OCI-LY7 (cell line): ENCODE measurements at places on chromosomes 2 and 18.

GRCh38 chr18:5317186-5317585, 21.7 kb upstream of the ZBTB14 start:
- DNase-seq = no peak

GRCh38 chr2:46066601-46067000, 230.6 kb upstream of the EPAS1 start:
- DNase-seq = no peak

DNA sequence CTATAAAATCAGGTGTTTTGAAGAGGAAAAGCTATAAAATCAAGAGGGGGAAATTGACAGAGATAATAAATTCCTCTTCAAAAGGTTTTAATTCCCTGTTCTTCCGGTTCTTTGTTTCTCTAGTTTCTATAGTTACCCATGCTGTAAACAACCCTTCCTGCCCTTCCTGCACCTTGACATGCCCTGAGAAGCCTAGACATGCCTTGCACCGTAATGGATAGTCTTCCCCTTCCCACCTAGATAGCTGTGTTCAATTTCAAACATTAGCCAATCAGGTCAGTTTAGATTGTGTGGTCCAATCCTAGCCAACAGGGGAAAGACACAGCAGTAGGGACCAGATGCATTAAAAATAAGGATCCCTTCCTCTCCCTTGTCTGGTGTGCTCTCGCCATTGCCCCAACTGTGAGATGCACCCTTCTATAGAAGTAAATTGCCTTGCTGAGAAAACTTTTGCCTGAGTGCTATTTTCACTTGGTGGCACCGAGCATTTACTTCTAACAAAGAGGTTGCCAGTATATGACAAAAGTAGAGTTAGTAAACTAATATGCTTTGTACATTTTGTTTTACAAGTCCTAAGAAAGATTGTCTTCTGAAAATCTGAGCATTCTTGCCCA, 27.1 kb downstream of the SULT1C4 start:
- DNase-seq = no peak

DNA sequence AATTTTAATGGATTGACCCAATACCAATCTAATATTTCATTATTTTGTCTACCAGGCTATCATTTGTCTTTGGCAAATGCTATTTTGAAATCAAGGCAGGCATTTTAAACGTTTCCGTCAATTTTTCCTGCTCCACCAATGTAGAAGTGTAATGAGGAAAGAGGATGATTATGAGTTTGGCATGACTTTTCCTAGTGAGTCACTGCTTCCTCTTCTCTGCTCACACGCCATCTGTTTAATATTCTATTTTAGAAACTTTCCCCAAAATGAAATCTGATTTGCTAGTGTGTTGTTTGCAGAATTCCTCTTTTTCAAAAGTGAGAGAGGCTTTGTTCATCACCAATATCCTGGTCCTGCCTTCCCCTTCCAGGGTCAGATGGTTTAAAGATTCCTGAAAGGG, 42.5 kb upstream of the PID1 start:
- DNase-seq = no peak

DNA sequence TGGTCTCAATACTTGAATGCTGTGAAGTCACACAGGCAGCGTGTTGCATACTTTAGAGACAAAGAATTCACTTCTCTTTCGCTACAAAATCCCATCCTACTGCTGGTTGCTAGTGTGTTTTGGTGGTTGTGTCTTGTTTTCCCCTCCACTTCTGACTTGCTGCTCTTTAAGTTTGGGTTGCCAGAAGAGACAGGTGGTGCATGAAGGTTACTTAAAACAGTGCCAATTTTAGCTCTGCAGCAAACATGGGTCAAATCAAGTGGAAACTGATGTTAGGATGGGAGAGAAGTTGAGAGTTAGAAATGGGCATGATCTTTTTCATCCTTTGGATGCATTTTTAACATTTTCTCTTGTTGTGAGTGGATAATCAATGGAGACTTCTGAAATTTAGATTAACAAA, 136.2 kb upstream of the KCNH7 start:
- no peak for DNase-seq

GRCh38 chr2:176729706-176730569, 460.7 kb downstream of the MTX2 start:
- DNase-seq = no peak
